Urinary bladder (tissue), 4 donors: ENCODE measurements at places on chromosomes 12 and 14. TPM values are rescaled to one million over a fixed set of nuclear protein-coding genes. Genes with fewer than 3 reads are reported as not detected.

The ESPL1 gene
- total RNA-seq, result 4.5 TPM

DNA sequence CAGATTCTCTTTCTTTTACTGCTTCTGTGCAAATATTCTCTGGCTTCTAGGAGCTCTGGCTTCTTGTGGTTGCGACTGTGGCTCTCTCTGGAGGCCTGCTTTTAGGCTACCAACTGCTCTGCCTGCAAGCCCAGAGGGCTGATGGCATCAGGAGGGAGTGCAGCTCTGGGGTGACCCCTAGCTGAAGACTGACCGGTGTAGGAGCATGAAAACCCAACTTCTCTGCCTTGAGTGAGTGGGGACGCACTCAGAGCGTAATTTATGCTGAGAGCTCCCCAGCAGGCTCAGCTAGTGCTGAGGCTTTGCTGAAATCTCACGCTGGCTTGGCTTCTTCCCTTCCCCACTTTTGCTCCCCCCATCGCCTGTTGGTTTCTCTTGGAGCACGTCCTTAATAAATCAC is 29.9 kb upstream of the RBM19 start:
- no peak for DNase-seq

GRCh38 chr12:94590428-94590827 is 59.9 kb downstream of the TMCC3 start:
- no peak for DNase-seq

The NDUFA12 gene
- 76.8 TPM for total RNA-seq

DNA sequence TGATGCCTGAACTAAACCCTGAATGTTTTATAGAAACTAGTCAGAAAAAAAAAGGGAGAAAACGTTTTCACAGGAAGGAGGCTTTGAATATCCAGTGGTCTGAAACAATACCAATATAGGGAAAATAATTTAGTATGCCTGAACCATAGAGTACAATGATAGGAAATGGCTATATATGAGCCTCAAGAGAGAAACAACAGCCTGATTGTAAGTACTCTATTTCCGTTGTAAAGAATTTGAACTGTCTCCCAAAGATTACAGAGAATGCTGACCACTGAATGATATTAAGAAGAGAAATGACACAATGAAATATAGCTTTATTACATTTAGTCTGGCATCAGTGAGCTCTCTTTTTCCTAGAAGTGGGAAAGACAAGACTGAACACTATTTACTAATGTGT is 5.5 kb upstream of the GABARAPL1 start:
- no peak for DNase-seq

The ADAM20 gene
- 2.7 TPM for total RNA-seq

The PTPRB gene
- total RNA-seq, result 42.2 TPM

- no peak for DNase-seq
Measured at GRCh38 chr12:45503899-45504298, 225.6 kb upstream of the ARID2 start.

The PKP2 gene
- 9.7 TPM for total RNA-seq

DNA sequence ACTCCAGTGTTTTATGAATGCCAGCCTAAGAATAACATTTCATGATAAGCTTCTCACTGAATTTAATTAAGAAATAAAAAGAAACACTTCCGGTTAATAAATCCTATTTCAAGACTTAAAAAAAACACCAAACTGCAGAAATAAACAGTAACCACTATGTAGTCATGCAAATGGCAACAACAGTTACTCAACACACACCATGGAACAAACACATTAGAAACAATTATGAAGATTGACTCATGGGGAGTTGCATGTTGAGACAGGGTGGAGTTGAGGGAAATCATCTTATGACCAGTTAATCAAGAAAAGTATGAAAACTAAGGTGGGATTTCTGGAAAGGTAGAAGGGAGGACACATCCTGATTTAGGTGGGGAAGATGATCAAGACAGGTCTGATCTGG is 52.7 kb downstream of the PLBD1 start:
- DNase-seq, result no peak

The TEDC1 gene
- 4.2 TPM for total RNA-seq

The A2M gene
- 428 TPM for total RNA-seq

DNA sequence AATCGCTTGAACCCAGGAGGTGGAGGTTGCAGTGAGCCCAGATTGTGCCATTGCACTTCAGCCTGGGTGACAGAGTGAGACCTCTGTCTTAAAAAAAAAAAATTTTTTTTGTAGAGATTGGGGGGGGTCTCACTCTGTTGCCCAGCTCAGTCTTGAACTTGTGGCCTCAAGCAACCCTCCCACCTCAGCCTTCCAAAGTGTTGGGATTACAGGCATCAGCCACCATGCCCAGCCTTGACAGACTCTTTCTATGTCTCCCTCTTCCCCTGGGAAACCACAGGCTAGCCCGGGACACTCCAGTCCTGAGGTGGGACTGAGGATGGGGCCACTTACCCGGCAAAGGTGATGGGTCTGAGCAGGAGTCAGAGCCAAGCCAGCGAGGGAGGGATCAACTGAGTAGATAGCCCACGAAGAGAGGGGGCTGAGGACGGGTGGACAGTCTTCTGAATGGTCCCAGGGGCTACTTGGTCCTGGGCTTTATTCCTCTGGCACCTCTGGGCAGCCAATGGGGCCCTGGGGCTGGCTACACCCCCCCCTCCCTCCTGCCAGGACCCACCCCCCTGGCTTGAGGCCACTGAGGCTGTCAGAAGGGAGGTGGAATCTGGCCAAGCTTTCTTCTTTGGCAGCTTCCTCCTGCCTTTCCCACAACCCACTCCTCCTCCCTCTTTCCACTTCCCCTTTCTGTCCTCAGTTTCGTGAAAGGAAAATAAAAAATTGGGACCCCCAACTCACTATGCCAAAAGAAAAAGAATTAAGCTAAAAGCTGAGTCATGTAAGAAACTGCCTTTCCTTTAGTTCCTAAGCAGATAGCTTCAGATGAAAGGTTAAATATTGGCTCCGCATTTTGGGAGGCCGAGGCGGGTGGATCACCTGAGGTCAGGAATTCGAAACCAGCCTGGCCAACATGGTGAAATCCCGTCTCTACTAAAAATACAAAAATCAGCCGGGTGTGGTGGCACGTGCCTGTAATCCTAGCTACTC is at the start of gene SDS:
SDS (minus strand) TSS at position 453 of the 981 bp plus-strand sequence. CDS start 4,179 bp downstream, outside the sequence.
- DNase-seq, result no peak

DNA sequence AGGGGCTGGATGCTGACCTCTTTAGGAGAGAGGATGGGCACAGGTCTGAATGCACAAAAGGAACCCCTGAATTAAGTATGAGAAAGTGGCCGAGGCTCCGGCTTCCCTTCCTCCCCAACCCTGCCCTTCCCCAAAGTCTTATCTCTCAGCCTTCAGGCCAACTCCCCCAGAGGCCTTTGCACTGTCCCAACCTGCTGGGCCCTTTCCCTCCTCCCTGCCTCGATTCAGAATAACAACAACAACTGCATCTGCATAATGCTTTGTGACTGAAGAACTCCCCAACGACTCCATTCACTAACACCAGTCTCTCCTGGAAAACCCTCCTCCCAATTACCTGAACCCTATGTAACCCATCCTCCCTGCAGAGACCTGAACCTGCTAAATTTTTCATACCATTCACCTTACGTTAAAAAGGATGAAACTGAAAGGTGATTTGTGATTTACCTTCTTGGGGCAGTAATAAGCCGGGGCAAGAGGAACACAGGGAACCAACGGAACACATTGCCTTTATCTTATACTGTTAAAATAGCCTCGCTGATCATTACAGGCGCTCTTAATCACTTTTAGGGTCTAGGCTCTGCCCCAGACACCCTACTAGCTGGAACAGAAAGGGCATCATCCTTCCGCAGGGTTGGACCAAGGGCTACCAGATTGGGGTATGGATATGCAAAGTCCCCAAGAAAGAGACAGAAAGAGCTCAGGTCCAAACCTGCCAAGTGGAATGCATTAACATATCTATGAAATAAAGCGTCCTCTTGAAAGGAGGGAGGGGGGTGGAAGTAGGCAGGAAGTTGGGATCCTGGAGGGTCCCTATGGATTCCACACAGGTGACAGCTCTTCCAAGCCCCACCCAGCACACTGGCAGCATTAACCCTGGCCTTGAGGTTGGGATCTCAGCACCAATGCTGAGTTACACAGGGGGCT is 24.2 kb upstream of the FOXN3 start:
- DNase-seq, result no peak

DNA sequence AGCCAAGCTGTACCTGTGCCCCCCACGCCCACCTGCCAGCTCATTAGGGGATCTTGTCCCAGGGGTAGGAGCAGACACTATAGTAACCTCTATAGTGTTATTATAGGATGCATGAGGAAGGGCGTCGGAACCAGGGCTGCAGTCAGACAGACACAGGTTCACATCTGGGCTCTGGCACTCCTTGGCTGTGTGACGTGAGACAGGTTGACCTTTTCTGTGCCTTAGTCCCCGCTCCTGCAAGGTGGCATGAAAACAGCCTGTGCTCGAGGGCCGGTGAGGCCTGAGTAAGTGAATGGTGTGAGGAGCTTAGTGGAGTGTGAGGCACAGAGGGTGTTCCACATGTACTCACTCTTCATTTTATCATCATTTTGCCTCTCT is 19.0 kb downstream of the ASB2 start:
- no peak for DNase-seq

The AICDA gene
- total RNA-seq, result 0.26 TPM

The NEDD8 gene
- 73.8 TPM for total RNA-seq

GRCh38 chr12:70663838-70664237 is 26.6 kb upstream of the PTPRB start:
- DNase-seq, result no peak

DNA sequence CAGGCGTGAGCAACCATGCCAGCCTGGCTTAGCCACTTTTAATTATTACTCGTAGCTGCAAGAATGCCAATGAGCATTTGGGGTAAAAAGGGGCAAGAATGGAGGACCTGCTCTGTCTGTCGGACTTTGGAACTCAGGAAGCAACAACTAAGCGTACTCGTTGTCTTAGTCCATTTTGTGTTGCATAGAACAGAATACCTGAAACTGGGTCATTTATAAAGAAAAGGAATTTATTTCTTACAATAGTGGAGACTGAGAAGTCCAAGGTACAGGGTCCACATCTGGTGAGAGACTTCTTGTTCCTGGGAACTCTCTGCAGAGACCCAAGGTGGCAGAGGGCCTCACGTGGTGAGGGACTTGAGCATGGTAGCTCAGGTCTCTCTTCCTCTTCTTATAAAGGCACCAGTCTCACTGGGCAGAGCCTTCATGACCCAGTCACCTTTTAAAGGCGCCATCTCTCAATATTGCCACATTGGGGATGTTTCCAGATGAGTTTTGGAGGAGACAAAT is 29.2 kb downstream of the SLC35E3 start:
- DNase-seq, result no peak

The PELI2 gene
- total RNA-seq, result 15.9 TPM

The PLEKHH1 gene
- 5.1 TPM for total RNA-seq

DNA sequence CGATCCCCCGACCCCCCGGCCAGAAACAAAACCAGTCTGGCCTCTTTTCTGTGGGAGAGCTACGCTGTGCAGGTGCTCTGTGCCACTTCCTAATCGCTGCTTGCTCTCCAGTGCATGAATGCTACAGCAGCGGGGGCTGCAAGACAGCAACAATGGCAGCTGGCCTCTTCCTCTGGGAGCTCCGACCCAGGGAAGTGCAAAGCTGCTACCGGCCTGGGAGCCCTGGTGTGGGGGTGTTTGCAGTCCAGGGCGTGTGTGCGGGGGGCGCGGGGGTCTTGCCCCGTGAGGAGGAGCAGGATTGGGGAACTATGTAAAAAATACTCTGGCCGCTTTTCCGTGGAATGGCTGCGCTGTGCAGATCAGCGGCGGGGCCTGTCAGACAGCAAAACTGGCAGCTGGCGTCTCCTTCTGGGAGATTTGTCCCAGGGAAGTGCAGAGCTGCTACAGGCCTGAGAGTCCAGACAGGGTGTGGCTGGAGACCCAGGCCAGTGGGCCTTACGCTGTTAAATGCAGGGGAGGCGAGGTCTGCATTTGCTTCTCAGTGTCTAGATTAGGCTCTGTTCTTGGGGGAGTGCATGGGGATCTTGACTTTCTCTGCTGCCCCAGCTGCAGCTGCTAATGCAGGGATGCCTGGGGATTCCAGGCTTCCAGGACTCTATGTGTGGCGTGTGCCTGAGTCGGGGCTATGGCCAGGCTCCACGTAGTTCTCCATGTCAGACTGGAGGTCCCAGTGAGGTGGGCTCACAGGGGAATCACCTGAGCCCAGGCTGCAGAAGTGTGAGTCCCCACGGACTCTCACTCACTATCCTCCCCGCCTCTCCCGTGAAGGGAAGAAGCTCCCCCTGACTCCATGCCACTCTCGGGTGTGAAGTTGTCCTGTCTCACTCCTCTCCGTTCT is 344.5 kb downstream of the AEBP2 start:
- DNase-seq, result no peak

GRCh38 chr12:90174198-90174510 is 465.5 kb upstream of the ATP2B1 start:
- no peak for DNase-seq

DNA sequence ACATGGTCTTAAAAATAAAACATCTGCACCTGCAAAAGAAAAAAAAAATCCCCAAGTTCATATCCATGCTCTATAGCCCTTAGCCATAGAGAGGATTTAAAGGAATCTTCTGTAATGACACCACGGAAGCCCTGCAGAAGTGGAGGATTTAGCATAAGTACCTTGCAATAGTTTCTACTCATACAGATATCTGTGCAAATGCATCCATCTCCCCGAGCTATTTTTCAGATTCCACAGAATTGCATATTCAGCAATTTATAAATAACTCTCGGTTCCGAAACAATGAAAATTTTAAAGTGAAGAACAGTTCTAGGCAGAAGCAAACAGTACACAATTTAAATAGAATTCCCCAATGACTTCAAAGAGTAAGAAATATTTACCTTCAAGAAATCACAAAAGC is 424 bp downstream of the IGF1 start:
- no peak for DNase-seq

The GZMH gene
- not detected for total RNA-seq

The STXBP6 gene
- total RNA-seq, result 42.9 TPM

DNA sequence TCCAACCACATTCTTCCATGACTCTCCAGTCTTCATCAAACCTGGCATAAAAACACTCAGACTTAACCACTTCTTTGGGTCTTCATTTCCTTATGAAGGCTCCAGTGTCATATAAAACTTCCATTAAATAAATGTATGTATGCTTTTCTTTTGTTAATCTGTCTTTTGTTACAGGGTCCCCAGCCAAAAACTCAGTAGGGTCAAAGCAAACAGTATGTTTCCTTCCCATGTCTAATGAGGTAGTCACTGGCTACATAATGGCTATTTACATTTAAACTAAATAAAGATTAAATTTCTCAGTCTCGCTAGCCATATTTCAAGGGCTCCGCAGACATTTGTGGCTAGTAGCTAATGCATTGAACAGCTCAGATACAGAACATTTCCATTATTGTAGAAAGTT is 40.1 kb upstream of the STAB2 start:
- no peak for DNase-seq

GRCh38 chr12:129145381-129145780 is 292.1 kb downstream of the GLT1D1 start:
- no peak for DNase-seq

DNA sequence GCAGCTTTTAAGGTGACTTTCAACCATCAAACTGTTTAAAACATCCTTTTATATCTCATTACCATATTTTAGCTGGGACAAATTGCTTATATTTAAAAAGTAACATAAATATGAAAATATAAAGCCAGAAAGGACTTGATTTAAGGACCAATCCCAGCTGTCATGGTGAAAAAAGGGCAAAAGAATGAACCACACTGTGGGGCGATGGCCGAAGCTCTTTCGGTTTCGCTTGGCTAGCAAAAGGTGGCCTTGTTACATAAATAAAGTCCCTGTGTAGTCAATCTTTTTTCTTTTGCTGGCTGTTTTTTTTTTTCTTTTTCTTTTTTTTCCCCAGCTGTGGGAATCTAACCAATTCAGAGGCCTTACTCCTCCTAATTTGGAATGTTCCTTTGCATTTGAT is 50.9 kb downstream of the FBXO33 start:
- DNase-seq, result no peak

GRCh38 chr14:22533057-22533704 is 55.8 kb downstream of the DAD1 start:
- no peak for DNase-seq
